ENCODE measurements at places on chromosomes 1 and 21.
A peak's percentile ranks its signal among the peaks of the same experiment; 100 is the strongest.

DNA sequence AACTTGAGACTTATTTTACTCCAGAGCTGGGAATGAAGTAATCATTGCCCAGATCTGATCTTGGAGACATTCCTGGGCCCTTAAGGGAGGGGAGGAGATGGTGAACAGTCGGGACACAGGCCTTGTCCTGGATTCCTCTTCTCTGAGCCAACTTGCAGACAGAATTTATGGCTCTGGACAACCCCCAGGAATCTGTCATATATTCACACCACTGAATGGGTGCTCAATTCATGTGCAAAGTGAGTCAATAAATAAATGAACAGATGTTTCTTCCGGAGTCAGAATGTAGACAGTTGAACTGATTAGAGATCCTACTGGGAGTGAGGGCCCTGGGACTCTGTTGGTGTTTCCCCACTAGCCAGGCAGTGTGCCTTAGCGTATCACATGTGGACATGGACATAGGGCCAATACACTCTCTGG, 2.6 kb downstream of the TUFT1 start:
- H3K4me1 ChIP-seq, result peaks cover 24% of the 10 kb centered on the region
- H3K4me3 ChIP-seq, result no peak overlapping the region
- no peak for DNase-seq
- no peak overlapping the region for H3K27ac ChIP-seq
- peaks cover 4% of the 10 kb centered on the region for H3K36me3 ChIP-seq

DNA sequence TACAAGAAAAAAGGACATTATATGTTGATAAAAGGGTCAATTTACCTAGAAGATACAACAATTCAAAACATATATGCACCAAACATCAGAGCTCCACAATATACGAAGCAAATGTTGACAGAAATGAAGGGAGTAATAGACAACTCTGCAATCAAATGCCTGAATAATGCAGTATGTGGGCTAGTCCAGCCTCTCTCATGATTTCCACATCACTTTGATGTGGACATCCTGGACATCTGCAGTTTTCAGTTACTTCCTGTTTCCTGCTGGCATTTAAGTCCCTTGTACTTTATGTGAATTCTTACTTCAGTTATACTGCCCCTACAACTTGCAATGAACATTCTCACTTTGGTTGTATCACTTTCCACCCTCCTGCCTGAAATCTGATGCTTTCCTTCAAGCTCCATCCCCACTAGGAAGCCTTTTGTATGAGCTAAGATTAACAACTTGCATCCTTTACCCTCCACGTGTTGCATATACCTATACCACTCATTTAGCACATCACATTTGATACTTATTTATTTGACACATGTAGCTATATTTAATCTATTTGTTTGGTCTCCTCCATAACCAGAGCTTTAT, 36.7 kb downstream of the DISC1 start:
- peaks cover 13% of the 10 kb centered on the region for H3K36me3 ChIP-seq
- no peaks in the 10 kb centered on the region for H3K4me1 ChIP-seq
- no peak for DNase-seq
- H3K27ac ChIP-seq, result no peak overlapping the region
- no peak overlapping the region for H3K4me3 ChIP-seq
- H3K27me3 ChIP-seq, result peaks cover 5% of the 10 kb centered on the region

DNA sequence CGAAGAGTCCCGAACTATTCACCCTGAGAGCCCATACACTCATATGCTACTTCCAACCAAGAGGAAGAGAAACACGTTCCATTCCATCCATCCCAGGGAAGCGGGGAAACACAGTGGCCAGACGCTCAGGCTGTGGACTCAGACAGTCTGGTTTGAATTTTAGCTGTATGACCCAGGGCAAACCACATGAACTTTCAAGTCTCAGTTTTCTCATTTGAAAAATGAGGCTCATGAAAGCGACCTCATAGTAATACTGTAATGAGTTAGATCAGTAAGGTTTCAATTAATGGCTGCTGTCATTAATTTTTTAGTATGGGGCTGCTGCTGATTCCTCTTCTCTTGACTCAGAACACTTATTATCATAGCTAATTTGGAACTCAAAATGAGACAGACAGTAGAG, 1.5 kb downstream of the FCRL4 start:
- H3K36me3 ChIP-seq, result peaks cover 2% of the 10 kb centered on the region
- peaks cover 4% of the 10 kb centered on the region for H3K27me3 ChIP-seq
- no peak for DNase-seq
- peak overlapping the region; percentile 42 for H3K27ac ChIP-seq
- peaks cover 71% of the 10 kb centered on the region for H3K4me1 ChIP-seq

DNA sequence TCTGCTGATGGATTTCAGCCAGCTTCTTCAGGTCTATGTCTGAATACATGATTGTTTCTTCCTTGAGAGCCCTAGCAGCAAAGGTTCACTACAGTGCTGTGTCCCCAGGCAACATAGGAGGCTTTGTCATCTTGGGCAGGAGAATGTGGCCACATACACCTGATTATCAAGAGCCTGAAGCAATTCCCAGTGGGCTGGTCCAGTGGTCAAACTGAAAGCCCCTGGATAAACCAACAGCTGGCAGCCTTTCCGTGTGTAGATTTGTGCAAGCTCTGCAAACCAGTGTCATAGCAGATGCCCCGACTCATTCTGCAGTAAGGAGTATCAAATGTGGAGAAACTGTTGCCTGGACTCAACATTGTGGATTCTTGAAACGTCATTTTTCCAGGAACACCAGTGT, 2.3 kb upstream of the GIPC2 start:
- peaks cover 30% of the 10 kb centered on the region for H3K27me3 ChIP-seq
- peaks cover 22% of the 10 kb centered on the region for H3K4me1 ChIP-seq
- no peak overlapping the region for H3K27ac ChIP-seq
- no peak for DNase-seq
- no peaks in the 10 kb centered on the region for H3K36me3 ChIP-seq

DNA sequence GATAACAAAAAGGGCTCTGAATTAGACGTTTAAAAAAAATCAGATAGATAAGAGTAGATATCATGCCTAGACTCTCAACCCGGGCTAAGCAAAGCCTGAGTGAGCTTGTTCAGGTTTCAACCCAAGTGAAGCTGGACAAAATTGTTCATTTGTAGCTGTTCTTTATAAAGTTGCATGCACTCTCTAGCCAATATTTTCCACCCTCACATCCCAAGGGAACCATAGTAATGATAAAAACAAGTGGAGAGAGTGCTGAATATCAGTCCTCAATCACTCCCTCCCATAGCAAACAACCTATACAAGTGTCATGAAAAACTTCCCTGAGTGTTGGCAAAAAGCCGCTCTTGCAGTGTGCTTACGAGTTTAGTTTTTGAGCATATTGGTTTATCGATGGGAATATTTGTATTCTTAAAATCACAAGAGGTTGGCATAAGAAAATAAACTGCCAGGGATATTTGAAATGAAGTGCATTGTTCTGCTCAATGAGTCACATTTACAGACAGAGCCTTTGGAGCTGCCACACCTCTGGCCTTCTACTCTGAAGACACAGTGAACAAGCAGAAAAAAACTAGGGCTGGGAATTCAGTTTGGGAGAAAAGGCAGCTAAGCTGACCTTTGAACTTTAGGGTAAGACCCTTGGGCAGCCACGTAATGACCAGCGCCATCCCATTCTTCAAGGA, 2.2 kb upstream of the CLCA2 start:
- no peak for DNase-seq
- no peak overlapping the region for H3K4me3 ChIP-seq
- H3K27me3 ChIP-seq, result peaks cover 3% of the 10 kb centered on the region
- H3K4me1 ChIP-seq, result peaks cover 7% of the 10 kb centered on the region
- H3K36me3 ChIP-seq, result no peaks in the 10 kb centered on the region
